Activated naive CD8-positive, alpha-beta T cell treated with anti-CD3 and anti-CD28 coated beads for 36 hours (primary cell): ENCODE measurements at places on chromosomes 5 and 9. TPM values are rescaled to one million over a fixed set of nuclear protein-coding genes. Genes with fewer than 3 reads are reported as not detected.

DNA sequence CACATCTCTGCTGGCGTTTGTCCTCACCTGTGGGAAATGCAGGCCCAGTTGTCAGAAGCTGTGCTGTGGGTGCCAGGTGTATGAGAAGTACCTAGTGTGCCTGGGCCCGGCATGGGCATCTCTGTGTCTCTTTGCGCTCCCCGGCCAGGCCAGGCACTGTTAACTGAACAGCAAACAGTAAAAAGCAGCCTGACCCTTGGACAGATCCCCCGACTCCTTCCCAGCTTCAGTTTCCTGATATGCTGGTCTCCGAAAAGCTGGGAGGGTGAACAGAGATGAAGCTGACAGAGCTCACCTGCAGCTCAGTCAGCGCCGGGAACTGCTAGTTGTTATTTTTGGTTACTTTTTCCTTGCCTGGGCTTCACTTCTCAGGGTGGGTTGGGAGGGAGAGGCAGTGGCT, 28.9 kb downstream of the RXRA start:
- no peaks in the 10 kb centered on the region for H3K36me3 ChIP-seq
- no peak overlapping the region for H3K27ac ChIP-seq

GRCh38 chr5:84191281-84191680, 193.4 kb downstream of the EDIL3 start:
- no peaks in the 10 kb centered on the region for H3K4me1 ChIP-seq

GRCh38 chr5:117486261-117486660, 911.6 kb upstream of the SEMA6A start:
- no peak overlapping the region for H3K4me3 ChIP-seq
- no peaks in the 10 kb centered on the region for H3K27me3 ChIP-seq
- H3K27ac ChIP-seq = no peak overlapping the region
- no peaks in the 10 kb centered on the region for H3K4me1 ChIP-seq
- DNase-seq = no peak
- H3K36me3 ChIP-seq = no peaks in the 10 kb centered on the region

- no peak overlapping the region for H3K4me3 ChIP-seq
- H3K4me1 ChIP-seq = peaks cover 3% of the 10 kb centered on the region
- no peaks in the 10 kb centered on the region for H3K36me3 ChIP-seq
Observed at GRCh38 chr9:86486891-86487837, 133.0 kb upstream of the TUT7 start.

- no peak overlapping the region for H3K27ac ChIP-seq
- no peaks in the 10 kb centered on the region for H3K36me3 ChIP-seq
- peaks cover 4% of the 10 kb centered on the region for H3K4me1 ChIP-seq
- H3K27me3 ChIP-seq = no peaks in the 10 kb centered on the region
- DNase-seq = no peak
Observed at GRCh38 chr9:72464857-72465592, 56.4 kb upstream of the TMC1 start.

DNA sequence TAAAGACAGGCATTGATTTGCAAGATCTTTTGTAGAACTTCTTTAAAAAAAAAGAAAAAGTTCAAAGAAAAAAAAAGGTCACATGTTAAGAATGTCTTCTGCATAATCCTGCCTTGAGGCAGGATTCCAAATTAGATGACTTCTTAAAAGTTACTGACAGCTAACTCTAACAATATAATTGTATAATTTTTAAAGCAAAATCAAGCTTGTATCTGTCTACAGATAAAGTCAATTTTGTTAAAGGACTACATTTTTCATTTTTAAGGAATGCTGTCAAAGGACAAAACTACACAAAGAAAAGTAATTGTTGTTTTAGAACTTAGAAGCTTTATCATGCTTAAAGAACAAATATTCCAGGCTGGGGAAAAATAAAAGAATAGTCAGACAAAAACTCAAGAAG, 57.8 kb downstream of the MPDZ start:
- H3K4me3 ChIP-seq = no peak overlapping the region
- no peaks in the 10 kb centered on the region for H3K36me3 ChIP-seq
- no peak overlapping the region for H3K27ac ChIP-seq

SHROOM1 gene
- 2.3 TPM for total RNA-seq

CTXN3 gene
- total RNA-seq = not detected

CDO1 gene
- total RNA-seq = 0.37 TPM
